ENCODE measurements at places on chromosomes 6 and 20.

GRCh38 chr6:75532521-75532920, 38.9 kb upstream of the FILIP1 start:
- no peak for DNase-seq

- no peak for DNase-seq
Observed at GRCh38 chr6:71326611-71327010, 38.0 kb downstream of the OGFRL1 start.

DNA sequence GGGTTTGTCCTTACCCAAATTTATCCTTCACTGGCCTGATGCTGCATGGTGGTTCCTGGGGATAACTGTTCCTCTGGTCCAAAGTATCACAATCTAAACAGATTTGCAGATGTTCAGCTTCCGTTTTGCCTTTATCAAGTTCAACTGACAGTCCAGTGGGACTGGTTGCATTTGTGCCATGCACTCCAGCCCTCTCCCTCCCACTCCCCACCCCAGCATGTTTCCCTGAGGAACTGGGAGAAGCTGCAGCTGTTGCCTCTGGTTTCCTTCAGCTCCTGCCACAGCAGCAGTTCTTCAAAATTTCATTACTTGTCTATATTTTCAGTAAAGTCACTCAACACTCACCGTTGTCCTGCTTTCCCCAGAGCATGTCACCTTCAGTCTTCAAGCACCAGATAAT, 39.5 kb upstream of the KIF16B start:
- DNase-seq, result no peak

- DNase-seq, result no peak
Observed at GRCh38 chr6:14765106-14765505, 480.8 kb upstream of the JARID2 start.

- no peak for DNase-seq
Observed at GRCh38 chr6:13120483-13121482, 207.6 kb downstream of the TBC1D7 start.

DNA sequence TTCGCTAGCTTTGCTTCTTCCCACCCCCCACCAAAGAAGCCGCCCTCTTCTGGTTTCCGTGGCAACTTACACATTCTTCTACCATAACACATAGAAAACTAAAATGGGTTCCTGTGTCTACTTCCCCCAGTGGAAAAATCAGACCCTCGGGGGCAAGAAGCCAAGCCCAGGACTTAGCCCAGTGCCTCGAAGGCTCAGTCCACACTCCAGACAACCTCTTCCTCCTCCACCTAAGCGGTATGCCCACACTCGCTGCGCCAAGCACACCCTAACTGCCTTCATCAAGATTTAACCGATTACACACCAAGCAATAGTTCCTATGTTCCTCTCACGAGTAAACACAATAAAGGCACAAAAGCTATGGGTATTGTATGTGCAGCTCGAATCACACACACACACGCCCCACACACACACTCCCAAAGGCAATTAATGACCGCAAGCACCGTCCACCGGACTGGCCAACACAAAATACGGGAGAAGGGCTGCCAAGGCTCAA, 537 bp downstream of the PPIL4 start:
- DNase-seq, result peak; percentile 70

- DNase-seq, result no peak
Observed at GRCh38 chr6:15533379-15534026, 129.3 kb downstream of the DTNBP1 start.

DNA sequence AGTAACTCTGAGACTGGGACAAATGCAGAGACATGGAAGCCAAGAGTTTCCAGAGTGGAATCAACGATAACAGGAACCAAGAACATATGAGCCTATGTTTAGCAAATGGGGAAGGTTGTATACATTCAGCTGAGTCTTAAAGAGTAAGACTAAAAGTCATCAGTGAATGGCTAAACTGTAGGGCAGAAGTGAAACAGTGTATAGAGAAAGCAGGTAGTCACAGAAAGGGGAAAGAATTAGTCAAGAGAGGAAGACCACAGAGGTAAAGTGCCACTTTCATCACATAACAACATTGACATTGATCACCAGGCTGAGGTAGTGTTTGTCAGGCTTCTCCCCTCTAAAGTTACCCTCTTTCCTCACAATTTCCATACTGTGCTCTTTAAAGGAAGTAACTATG, 306.5 kb upstream of the SPTLC3 start:
- DNase-seq, result no peak

GRCh38 chr6:158417760-158418098, 105.5 kb downstream of the TULP4 start:
- no peak for DNase-seq

- no peak for DNase-seq
Observed at GRCh38 chr6:134766497-134766896, 183.4 kb downstream of the ALDH8A1 start.

GRCh38 chr20:2673453-2673852, 9.4 kb upstream of the IDH3B start:
- no peak for DNase-seq

Data from activated naive CD4-positive, alpha-beta T cell treated with Interleukin-2 at 50 U/mL for 16 hours (primary cell).